ENCODE measurements at places on chromosomes 6 and 20. TPM values are rescaled to one million over a fixed set of nuclear protein-coding genes. Genes with fewer than 3 reads are reported as not detected.

SEMG1 gene
- total RNA-seq, result not detected

SLC35D3 gene
- not detected for total RNA-seq

ASIP gene
- total RNA-seq, result not detected

PI16 gene
- total RNA-seq, result not detected

CST4 gene
- total RNA-seq, result not detected

SLC16A10 gene
- total RNA-seq, result 12.2 TPM

BMP6 gene
- 0.18 TPM for total RNA-seq

GATA5 gene
- not detected for total RNA-seq

OR2H2 gene
- total RNA-seq, result not detected

HLA-DRB5 gene
- total RNA-seq, result 4.9 TPM

ASXL1 gene
- total RNA-seq, result 129 TPM

TMEM151B gene
- total RNA-seq, result not detected

SNAI1 gene
- total RNA-seq, result 0.90 TPM

BIRC7 gene
- 5.1 TPM for total RNA-seq

FKBP1C gene
- 1.7 TPM for total RNA-seq

TMEM170B gene
- 1.8 TPM for total RNA-seq

CLPSL2 gene
- not detected for total RNA-seq

PBOV1 gene
- total RNA-seq, result not detected

SALL4 gene
- total RNA-seq, result 0.92 TPM

RWDD2A gene
- 1.6 TPM for total RNA-seq

MEP1A gene
- not detected for total RNA-seq

TMEM200A gene
- 0.20 TPM for total RNA-seq

VIP gene
- total RNA-seq, result not detected

DLL1 gene
- 1.9 TPM for total RNA-seq

C6orf132 gene
- total RNA-seq, result 0.13 TPM

CDK19 gene
- total RNA-seq, result 13.1 TPM

CST3 gene
- 0.72 TPM for total RNA-seq

NHSL1 gene
- 0.49 TPM for total RNA-seq

GPR6 gene
- not detected for total RNA-seq

TOP1 gene
- 81.0 TPM for total RNA-seq

RFX6 gene
- total RNA-seq, result not detected

PROKR2 gene
- not detected for total RNA-seq

TRIM31 gene
- not detected for total RNA-seq

CRISP3 gene
- total RNA-seq, result not detected

RIPOR3 gene
- not detected for total RNA-seq

TSPO2 gene
- not detected for total RNA-seq

SERINC3 gene
- 43.1 TPM for total RNA-seq

CASS4 gene
- 3.5 TPM for total RNA-seq

PPP1R3G gene
- total RNA-seq, result 0.16 TPM

TUBB1 gene
- total RNA-seq, result not detected

BMP7 gene
- not detected for total RNA-seq

SLPI gene
- total RNA-seq, result not detected

GPR63 gene
- total RNA-seq, result 0.92 TPM

PDYN gene
- not detected for total RNA-seq

REV3L gene
- total RNA-seq, result 27.6 TPM

PSORS1C2 gene
- not detected for total RNA-seq

TFAP2D gene
- total RNA-seq, result not detected

LY6G5C gene
- total RNA-seq, result 2.3 TPM

HEY2 gene
- total RNA-seq, result not detected

WFDC12 gene
- total RNA-seq, result not detected

MYL9 gene
- not detected for total RNA-seq

ACAT2 gene
- 74.1 TPM for total RNA-seq

MUC22 gene
- not detected for total RNA-seq

PIGU gene
- total RNA-seq, result 20.9 TPM

TNFRSF6B gene
- total RNA-seq, result not detected

DEFB114 gene
- total RNA-seq, result not detected

TXLNB gene
- total RNA-seq, result 0.22 TPM

ATXN1 gene
- total RNA-seq, result 35.4 TPM

TMEM217 gene
- total RNA-seq, result 5.7 TPM

KCNK16 gene
- not detected for total RNA-seq

Data from activated CD8-positive, alpha-beta T cell treated with anti-CD3 and anti-CD28 coated beads for 36 hours (primary cell).